Left kidney (tissue), 8 donors: ENCODE measurements at places on chromosomes 6 and 20.

- DNase-seq = no peak
These were observed 75.6 kb upstream of the LGSN start for GRCh38 chr6:63395381-63395780.

DNA sequence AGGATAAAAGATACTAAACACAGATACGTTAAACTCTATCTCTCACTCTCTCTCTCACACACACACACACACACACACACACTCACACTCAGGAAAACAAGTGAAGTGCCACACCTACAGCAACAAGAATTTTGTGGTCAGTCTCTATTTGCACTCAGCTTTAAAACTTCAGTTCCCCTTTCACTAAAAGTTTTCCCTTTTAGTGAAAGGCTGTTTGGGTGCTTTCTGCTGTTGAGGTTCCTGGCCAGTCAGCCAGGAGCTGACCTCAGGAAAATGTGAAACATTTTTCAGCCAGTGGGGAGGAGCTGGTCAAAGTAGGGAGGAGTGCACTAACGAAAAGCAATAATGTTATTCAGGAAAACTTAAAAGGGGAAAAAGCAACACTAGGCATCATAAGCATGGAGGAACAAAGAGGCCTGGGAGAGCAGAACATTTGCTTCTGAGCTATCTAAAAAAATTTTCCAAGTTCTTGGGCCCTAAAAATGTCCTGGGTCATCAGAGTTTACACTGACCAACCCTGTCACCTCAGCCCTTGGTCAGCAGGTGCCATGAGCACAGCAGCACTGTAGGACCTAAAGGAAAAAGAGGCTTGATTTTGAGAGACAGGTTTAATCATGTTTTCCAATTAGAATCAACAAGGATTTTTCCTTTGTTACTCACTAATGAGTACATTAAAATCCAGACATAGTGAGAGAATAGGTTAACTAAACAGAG is 30.7 kb upstream of the NT5E start:
- no peak for DNase-seq

GRCh38 chr6:6891125-6891721 is 216.5 kb upstream of the RREB1 start:
- DNase-seq = no peak

DNA sequence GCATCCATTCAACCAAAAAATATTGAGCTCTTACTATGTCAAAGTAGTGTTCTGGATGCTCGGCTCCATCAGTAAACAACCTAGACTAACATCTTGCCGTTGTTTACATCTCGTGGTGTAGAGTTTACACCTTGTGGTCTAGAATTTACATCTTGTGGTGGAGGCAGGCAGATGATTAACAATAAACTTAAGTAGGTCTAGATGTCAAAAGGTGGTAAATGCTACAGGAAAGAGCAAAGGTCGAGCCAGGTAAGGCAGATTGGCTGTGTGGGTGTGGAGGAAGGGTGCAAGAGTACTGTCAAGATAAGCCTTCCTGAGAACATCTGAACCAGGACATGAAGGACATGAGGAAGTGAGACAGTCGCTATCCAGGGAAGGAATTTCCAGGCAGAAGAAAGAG is 88.4 kb upstream of the ESR1 start:
- DNase-seq = no peak

DNA sequence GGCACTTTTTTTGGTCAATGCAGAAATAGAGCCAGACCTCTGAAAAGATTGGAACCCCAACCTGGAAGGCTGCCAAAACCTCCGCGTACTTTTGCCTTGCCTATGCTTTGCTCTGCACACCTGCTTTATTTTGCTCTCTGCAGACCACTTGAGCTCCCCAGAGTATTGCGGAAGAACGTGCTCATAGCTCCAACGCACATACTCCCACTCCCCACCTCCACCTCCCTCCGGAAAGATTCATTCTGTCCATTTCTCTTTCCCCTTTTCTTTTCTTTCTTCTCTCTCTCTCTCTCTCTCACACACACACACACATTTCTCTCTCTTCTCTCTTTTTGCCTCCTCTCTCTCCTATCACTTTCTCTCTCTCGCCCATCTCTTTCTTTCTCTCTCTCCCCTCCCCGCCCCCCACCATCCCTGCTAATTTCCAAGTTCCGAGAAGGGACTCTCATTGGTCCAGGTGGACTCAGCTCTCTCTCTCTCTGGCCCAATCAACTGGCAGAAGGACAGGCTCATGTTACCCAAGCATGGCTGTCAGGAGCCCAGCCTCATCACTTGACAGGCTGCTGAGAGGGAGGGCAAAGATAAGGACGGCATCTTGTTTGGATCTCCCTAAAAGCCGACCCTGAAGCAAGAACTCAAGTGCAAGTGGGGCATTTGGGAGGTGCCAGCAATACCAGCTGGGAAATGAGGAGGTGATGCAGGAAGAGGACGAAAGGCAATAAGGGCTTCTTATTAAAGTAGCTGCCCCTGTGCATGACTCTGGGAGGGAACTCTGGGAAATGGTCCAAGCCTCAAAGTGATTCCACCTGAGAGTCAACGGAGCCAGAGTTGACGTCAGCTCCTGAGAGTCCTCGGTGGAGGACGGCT is 246.1 kb downstream of the LY86 start:
- DNase-seq = no peak
